ENCODE measurements at places on chromosomes 1 and 21. TPM values are rescaled to one million over a fixed set of nuclear protein-coding genes. Genes with fewer than 3 reads are reported as not detected.

DIPK1A gene
- total RNA-seq, result 8.2 TPM

TNFRSF18 gene
- 0.77 TPM for total RNA-seq

PAQR7 gene
- total RNA-seq, result 15.9 TPM

CD48 gene
- total RNA-seq, result under 0.01 TPM

NOL9 gene
- total RNA-seq, result 17.5 TPM

PPIAL4G gene
- not detected for total RNA-seq

BATF3 gene
- 3.3 TPM for total RNA-seq
